ENCODE measurements at places on chromosomes 1 and 21.

DNA sequence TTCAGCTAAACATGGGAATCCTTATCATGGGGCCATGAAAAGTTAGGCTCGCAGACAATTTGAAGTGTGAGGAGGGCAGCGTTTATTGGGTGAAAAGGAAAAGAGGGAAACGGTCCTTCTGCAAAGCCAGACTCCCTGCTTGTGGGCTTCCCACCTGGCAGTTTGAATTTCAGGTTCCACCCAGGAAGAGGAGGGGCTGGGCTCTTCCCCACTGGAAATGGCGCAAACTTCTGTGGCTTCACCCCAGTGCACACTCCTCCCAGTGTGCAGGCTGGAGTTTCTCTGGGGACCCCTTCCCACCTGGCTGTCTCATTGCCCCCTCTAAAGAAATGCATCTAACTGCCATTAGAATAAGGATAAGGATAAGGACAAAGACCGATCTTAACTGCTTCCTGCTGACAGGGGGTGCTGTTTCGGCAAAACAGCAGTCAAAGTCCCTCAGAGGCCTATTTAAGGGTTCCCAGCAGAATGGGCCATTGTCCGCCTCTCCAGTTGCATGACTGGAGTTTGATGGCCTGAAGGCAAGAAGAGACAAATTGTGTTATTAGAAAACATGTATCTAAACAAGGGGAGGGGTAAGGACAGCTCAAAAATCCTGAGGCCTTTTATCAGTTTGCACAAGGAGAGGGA, 20.4 kb downstream of the AIM2 start:
- DNase-seq: no peak

- no peak for DNase-seq
Observed at GRCh38 chr1:177091040-177091439, 73.5 kb downstream of the ASTN1 start.

GRCh38 chr1:233868461-233868860, 36.0 kb upstream of the SLC35F3 start:
- DNase-seq: no peak

GRCh38 chr21:42199868-42200463, 19.0 kb upstream of the ABCG1 start:
- no peak for DNase-seq

DNA sequence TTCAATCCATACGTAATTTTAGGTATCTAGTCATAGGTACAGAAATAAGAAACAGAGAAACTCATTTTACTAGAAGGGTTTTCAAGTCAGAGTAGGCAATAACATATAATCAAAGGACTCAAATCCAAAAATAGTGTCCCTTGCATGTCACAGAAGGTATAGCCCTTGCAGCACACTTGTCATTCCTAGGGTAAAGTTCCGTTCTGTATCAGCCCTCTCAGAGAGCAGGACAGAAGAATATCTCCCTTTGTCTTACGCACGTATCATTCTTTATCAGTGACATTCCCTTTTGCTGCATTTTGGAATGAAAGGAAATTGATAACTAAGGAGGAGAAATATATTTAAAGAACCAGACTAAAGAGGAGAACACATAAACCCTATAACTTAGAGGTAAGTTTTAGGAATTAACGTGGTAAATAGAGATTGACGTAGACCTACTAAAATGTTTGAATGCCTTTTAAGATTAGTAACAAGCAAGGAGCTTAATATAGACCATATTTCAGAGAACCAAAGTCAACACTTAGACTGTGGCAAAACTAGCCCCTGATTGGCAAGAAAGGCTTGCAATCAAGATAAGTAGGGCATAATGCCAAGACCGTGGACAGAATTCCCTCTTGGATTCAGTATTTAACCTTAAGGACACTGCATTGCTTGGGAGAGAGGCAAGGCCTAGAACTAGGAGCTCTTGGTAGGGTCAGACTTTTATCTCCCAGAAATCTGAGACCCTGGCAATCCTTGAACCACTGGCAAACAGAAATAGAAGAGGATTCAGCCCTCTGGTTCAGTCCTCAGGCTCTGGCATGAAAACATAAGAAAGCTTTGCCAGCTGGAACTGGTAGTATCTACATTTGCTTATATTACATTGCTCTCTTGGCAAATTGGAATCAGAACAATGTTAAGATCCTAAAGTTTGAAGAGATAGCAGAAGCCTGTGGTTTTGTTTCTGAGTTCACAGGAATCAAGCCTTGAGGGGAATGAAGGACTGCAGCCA, 232.1 kb downstream of the ASTN1 start:
- no peak for DNase-seq

DNA sequence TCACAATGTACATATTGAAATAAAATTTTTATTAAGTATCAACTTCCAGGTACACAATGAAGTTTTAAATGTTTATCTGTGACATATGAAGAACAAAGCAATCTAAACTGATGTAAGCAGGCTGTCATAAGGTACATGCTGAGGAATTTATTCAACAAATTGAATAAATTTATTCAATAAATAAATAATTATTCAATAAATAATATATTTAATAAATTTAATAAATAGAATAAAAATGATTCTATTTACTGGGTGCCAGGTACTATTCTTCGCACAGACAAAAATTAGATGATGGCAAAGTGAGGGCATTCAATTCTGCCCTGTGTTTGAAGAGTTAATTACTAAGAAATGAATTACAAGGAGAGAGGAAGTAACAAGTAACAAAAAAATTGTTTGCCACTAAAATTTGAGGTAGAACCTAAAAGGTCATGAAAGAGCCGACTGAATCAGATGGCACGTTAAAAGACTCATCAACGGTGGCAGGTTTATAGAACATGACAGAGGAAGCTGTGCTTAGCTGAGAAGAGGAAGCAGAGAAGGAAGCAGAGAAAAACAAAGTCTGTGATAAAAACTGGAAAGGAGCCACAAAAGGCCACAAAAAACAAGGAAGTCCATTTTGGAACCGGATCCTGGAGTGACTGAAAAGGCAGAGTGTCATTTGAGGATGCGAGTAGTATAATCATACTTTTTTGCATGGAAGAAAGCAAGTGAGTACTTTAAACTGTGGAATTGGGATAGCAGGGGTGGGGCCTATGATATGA, 2.2 kb upstream of the USP24 start:
- peak; percentile 70 for DNase-seq

DNA sequence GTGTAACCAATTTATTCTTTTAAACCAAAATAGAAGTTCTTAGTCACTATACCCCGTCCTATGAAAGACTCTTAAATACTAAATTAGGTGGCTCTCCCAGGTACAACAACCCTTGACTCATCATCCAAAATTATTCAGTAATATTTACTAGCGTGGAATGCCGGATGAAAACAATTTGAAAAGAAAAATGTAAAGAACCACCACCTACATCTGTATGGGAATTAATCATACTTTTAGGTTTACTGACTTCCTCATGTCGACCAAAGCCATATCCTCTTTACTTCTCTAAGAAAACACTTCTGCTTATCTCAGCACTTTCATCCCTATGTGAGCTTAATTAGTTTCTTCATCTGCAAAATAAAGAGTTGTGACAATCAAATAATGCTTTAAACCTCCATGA, 139.6 kb downstream of the AKT3 start:
- DNase-seq: no peak

DNA sequence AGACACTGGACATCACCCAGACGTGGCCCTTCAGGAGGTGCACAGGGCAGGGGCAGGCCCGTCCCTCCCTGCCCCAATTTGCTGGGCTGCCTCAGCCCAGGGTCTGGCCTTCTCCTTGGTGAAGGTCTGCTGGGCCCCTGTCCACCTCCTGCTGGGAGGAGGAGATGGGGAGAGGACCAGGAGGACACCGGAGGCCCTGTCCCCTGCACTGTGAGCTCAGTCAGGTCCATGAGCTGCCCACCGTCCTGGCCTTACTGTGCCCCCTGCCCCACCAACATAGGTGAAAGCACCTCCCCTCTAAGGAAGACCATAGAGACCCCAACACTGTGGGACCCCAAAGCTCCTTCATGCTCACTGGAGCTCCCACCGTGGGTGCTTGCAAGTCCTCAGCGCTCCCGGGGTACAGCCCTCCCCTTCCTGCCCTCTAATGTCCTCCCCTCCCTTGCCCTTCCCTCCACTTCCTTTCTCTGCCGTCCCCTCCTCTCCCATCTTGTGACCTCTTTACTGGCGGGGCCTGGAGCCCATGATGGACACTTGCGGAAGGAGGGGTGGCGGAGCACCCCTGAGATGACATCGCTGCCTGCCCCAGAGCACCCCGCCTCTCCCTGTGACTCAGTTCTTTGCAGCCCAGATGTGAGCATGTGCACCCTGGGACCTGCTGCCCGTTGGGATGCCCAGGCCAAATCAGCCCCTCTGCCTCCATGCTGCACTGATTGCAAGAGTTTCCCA, 4.6 kb downstream of the LRRC3 start:
- DNase-seq: no peak

- no peak for DNase-seq
Observed at GRCh38 chr1:27571439-27572018, 32.4 kb downstream of the AHDC1 start.

GRCh38 chr1:239537795-239538194, 151.4 kb downstream of the CHRM3 start:
- no peak for DNase-seq

DNA sequence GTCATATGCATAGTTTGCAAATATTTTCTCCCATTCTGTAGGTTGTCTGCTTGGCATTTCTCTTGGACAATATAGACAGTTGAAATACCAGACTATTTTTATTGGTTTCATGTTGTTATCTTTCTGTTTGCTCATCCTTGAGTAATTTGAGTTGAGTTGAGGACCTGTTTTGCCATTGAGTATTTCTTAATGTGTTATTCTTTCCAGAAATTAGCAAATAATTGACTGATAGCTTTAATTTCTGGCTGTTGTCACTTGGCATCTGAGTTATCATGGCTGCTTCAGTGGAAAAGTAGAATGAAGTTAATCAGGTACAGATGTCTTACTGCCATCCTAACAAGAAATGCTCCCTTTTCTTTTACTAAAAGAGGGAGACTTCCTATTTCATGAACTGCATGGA, 264.8 kb upstream of the DUSP10 start:
- no peak for DNase-seq

DNA sequence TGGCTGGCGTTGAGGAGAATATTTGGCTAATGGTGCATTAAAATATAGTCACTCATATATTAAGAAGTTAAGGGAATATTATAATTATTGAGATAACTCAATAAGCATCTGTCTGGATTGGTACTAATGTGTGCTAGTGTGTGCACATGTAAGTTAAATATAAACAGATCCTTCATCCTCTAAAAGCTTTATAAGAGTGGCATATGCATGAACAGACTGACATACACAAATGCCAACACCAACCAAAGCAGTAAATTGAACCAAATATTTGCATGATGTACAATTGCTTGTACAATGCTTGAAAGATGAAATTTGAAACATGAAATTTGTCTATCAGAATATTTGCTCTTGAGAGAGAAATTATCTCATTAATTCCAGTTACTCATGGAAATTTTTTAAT, 344.9 kb downstream of the ADGRL2 start:
- DNase-seq: no peak

- no peak for DNase-seq
Observed at GRCh38 chr1:94105581-94105952, 15.4 kb downstream of the ABCA4 start.

DNA sequence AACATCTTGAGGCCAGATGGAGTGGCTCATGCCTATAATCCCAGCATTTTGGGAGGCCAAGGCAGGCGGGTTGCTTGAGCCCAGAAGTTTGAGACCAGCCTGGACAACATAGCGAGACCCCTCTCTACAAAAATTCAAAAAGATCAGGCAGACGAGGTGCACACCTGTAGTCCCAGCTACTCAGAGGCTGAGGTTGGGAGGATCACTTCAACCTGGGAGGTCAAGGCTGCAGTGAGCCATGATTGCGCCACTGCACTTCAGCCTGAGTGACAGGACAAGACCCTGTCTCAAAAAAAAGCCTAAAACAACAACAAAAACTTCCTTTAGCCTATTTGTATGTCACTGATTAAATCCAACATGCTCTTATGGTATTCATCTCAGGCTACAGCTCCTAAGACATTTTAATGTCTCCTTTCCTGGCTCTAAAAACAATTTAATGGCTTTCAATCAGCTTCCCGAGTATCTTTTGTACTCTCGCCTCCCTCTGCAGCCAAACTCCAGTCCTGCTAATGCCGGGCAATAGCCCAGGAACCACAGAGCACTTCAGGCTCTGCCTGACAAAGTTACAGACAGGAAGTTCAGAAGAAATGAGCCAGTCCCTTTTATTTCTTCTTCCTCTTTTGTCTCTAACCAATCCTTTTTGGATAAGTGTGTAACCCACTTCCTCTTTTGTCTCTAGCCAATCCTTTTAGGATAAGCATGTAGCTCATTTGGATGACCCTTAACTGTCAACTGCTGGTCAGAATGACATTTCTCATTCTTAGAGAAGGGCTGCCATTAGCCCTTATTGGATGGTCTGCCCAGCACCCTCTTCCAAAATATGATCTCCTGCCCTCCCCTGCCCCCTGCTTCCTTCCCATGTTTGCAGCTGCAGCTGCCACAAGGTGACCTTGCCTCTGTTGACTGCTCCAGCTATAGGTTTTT, 6.6 kb upstream of the DOP1B start:
- peak; percentile 87 for DNase-seq

- DNase-seq: peak; percentile 88
Observed at GRCh38 chr1:33349081-33349759, 28.3 kb upstream of the A3GALT2 start.

DNA sequence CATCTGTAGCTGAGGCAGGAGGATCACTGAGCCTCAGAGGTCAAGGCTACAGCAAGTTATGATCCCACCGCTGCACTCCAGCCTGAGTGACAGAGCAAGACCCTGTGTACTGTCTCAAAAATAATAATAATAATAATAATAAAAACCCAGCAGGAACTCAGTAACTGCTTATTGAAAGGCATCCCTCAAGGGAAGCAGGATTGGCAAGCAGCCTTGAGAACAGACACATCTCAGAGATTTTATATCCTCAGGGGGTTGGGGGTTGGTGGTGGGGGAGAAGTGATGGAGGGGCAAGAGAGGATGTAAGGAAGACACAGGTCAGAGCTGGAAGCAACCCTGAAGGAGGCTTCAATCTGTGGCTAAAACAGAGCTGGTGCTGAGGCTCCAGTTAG, 29.6 kb downstream of the GNB1 start:
- DNase-seq: no peak

DNA sequence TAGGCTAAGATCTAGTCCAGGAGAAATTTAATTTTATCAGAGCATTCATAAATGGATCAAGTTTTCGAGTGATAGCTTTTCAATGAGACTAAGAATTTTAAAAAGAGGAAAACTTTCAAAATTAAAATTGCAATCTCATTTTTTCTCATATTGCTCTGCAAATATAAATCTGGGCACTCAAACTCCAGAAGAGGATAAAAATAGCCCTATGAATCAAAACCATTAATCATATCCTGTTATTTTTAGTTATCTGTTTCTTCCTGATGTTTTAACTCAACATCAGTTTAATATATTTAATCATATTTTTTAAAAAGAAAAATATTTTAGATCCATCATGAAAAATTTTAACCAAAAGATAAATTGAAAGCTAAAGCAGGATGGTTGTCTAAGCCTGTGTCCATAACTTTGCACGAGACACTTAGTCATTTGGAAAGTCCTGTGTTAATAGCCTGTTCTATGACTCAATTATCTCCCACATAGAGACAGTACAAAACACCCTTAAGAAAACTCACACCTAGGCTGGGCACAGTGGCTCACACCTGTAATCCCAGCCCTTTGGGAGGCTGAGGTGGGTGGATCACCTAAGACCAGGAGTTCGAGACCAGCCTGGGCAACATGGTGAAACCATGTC, 17.1 kb upstream of the PRRC2C start:
- DNase-seq: no peak

- DNase-seq: no peak
Observed at GRCh38 chr1:226981838-226982237, 41.7 kb downstream of the COQ8A start.

GRCh38 chr1:170012920-170013319, 61.6 kb downstream of the KIFAP3 start:
- DNase-seq: no peak

- DNase-seq: no peak
Observed at GRCh38 chr1:82621076-82621475, 820.3 kb downstream of the ADGRL2 start.

- no peak for DNase-seq
Observed at GRCh38 chr1:236083650-236084385, 18.9 kb upstream of the NID1 start.
